Left cardiac atrium (tissue), 4 donors: ENCODE measurements at places on chromosomes 3 and 15. TPM values are rescaled to one million over a fixed set of nuclear protein-coding genes. Genes with fewer than 3 reads are reported as not detected.

The CGNL1 gene
- 16.8 TPM for total RNA-seq

GRCh38 chr3:186670155-186670554, 4.3 kb downstream of the HRG start:
- DNase-seq, result no peak

The SEMA4B gene
- 26.2 TPM for total RNA-seq

- DNase-seq, result no peak
Measured at GRCh38 chr3:32366638-32367397, 24.8 kb upstream of the CMTM7 start.

DNA sequence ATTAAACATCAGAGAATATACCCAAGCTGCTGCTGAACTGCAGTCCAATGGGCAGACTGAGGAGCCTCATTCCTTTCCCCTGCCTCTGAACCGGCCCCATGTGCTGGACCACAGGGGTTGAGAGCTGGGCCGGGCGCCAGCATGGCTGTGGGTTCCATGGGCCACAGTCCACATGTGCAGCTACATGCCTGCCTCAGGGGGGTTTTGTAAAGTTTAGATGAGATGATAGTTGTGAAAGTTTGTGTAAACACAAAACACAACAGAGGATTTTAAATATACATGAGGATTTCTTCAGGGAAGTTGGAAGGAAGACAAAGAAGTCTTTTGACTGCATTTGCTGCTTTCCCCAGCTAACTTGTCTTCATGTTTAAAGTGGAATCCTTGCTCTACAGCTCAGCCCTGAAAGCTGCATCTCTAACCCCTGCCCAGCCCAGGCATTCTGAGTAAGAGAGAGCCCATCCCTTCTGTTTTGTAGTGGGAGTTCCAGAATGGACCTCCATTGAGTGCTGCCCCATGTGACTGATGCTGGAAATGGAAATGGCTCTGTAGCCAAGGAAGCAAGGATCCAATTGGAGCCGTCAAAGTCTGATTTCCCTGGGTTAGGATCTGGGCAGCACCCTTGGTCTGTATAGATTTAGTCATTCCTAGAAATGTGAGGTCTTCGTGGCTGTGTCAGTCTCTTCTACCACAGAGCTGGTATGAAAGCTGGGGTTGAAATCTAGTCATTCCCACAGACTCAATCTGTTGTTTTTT, 17.5 kb downstream of the SLC12A8 start:
- no peak for DNase-seq

GRCh38 chr3:42078677-42079076, 12.5 kb upstream of the TRAK1 start:
- DNase-seq, result no peak

The ADGRG7 gene
- not detected for total RNA-seq

GRCh38 chr15:61857169-61857829, 202.9 kb downstream of the VPS13C start:
- no peak for DNase-seq

The RLBP1 gene
- not detected for total RNA-seq

GRCh38 chr15:40435023-40435709, 5.6 kb upstream of the BAHD1 start:
- DNase-seq, result no peak

DNA sequence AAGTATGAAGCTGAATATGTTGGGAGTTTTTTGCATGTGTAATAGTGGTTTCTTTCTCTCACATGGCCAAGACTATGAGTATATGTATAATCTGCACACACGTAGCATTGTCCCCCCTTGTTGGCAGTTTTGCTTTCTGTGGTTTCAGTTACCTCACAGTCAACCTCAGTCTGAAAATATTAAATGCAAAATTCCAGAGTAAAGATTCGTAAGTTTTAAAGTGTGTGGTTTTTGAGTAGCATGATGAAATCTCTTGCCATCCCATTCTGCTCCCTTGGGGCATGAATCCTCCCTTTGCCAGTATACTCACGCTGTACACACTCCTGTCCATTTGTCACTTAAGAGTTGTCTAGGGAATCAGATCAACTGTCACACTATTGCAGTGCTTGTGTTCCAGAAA, 742.0 kb upstream of the CCDC54 start:
- DNase-seq, result no peak

- no peak for DNase-seq
Measured at GRCh38 chr3:57791245-57791644, 35.1 kb downstream of the SLMAP start.

The PRR23B gene
- total RNA-seq, result not detected

The RTP4 gene
- 1.4 TPM for total RNA-seq

- DNase-seq, result peak; percentile 62
Measured at GRCh38 chr3:57959423-57960173, 48.6 kb upstream of the FLNB start.

- no peak for DNase-seq
Measured at GRCh38 chr15:76286271-76286879, 24.9 kb downstream of the ETFA start.

The SERINC4 gene
- total RNA-seq, result 0.24 TPM

DNA sequence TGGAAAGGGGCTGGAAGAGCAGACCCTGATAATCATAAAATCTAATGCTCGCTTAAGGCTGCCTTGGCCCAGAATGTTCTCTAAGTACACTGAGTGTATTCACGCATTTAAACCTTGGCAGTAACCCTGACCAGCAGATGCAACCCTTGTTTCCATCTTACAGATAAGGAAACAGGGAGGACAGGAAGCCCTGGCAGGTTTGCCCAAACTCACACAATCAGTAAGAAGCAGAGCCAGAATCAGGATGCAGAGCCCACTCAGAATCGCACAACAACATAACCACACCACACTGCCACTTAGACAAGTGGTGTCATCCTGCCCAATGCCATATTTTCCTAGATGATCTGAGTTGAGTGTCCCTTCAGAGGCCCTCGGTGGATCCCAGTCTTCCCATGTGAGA, 214.5 kb upstream of the HES1 start:
- DNase-seq, result no peak

- DNase-seq, result no peak
Measured at GRCh38 chr15:88049506-88049905, 207.0 kb downstream of the NTRK3 start.

The CD200 gene
- total RNA-seq, result 6.7 TPM

DNA sequence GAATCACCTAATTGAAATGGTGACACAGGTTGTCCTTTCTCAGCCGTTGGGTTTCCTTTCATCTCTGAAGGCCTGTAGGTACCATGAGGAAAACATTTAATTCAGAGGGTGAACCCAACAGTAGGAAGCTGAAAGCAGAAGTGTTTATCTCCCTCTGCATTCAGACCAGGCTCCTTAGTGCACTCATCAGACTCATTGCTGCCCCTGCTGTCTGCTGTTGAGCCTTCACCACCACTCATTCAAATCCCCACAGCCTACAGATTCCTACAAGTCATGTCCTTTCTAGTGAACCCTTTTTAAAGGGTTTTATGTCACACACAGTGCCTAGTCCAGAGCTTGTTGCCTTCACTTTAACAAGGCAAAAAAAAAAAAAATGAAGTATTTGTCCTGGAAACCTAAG, 13.4 kb downstream of the WDR48 start:
- DNase-seq, result no peak
